Ureter (tissue), 1 donor: ENCODE measurements at places on chromosomes 7 and 10. TPM values are rescaled to one million over a fixed set of nuclear protein-coding genes. Genes with fewer than 3 reads are reported as not detected.

Gene ZP3
- 23.3 TPM for total RNA-seq

Gene ATOH7
- not detected for total RNA-seq

Gene FRMPD2
- 3.4 TPM for total RNA-seq

Gene SFRP4
- total RNA-seq, result 1.9 TPM

Gene CYP2C8
- total RNA-seq, result 1.6 TPM

Gene SPDYE2B
- total RNA-seq, result not detected

Gene HGF
- total RNA-seq, result 20.9 TPM

Gene FAM149B1
- total RNA-seq, result 32.9 TPM

Gene FASTK
- 91.7 TPM for total RNA-seq

Gene BLNK
- total RNA-seq, result 56.4 TPM

Gene PAPSS2
- 11.7 TPM for total RNA-seq

Gene GIMAP6
- 26.3 TPM for total RNA-seq

Gene SLC26A3
- total RNA-seq, result 0.31 TPM

Gene ITGB1
- 349 TPM for total RNA-seq

Gene PON1
- not detected for total RNA-seq

Gene ABI1
- 69.2 TPM for total RNA-seq

Gene RBP3
- total RNA-seq, result not detected

Gene CALHM3
- total RNA-seq, result not detected

Gene ITPRID1
- total RNA-seq, result not detected

Gene C10orf53
- total RNA-seq, result not detected

Gene SEMA3D
- 32.8 TPM for total RNA-seq

Gene EVX1
- 5.6 TPM for total RNA-seq

Gene FXYD4
- total RNA-seq, result 13.8 TPM

Gene C10orf105
- 0.34 TPM for total RNA-seq

Gene TMEM176A
- total RNA-seq, result 30.7 TPM

Gene NPSR1
- not detected for total RNA-seq

Gene CRYGN
- not detected for total RNA-seq

Gene DIP2C
- 26.8 TPM for total RNA-seq

Gene OR9A2
- not detected for total RNA-seq
